ENCODE measurements at places on chromosomes 13 and 19.

DNA sequence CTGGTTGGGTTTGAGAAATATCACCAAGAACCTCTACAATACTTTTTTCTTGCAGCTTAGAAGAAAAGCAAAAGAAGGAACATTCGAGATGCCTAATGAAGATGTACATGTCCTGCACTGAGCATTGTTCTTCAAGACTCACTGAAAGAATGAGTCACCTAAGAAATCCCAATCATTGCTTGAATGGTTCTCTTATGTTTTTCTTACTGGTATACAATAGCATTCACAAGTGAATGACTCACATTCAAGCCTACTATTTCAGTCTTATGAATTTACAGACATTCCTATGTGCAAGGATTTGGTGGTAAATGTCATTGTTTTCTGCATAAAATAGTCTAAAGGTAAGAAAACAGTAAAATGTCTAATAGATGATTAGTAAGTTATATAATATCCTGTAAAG lies 594.6 kb downstream of the PCDH9 start:
- DNase-seq: peak; percentile 78

DNA sequence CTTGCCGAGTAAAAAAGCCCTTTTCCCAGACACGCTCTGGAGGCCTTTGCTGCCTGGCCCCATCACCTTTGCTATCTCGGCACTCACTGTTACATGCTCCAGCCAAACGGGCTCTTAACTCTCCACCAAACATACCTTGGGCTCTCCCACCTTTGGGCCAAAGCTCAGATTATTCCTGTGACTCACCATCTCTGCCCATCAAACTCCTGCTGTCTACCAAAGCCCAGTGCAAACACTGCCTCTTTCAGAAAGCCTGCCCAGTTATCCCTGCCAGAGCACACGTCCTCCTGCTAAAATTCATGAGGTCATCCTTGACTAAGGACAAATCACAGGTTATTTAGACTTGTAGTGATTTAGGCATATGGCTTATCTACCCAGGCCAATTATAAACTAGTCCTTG lies 48.1 kb upstream of the SERPINE3 start:
- no peak for DNase-seq

GRCh38 chr13:113638173-113638746 lies 19.7 kb downstream of the ATP4B start:
- DNase-seq: no peak

DNA sequence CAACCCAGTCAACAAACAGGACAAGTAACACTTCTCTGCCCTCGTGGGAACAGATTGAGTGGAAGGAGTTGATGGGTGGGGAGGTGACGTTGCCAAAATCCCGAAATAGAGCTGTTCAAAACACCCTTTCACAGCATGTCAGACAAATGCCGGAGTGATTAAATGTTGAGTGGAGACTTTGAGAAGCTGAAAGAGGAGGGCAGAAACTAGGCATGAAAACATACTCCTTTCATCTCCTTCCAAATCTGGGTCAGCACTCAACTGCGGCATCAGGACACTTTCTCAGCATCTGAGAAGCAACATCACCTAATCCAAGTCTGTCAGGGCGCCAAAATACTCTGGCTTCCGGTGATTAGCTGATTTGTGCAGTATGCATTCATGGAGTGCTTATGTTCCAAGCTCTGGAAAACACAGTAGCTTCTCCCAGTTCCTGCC lies 51.5 kb upstream of the MRI1 start:
- DNase-seq: no peak

- no peak for DNase-seq
Observed at GRCh38 chr13:27495551-27495950, 45.2 kb upstream of the MTIF3 start.

- no peak for DNase-seq
Observed at GRCh38 chr19:1275976-1276627, 772 bp downstream of the FAM174C start.

DNA sequence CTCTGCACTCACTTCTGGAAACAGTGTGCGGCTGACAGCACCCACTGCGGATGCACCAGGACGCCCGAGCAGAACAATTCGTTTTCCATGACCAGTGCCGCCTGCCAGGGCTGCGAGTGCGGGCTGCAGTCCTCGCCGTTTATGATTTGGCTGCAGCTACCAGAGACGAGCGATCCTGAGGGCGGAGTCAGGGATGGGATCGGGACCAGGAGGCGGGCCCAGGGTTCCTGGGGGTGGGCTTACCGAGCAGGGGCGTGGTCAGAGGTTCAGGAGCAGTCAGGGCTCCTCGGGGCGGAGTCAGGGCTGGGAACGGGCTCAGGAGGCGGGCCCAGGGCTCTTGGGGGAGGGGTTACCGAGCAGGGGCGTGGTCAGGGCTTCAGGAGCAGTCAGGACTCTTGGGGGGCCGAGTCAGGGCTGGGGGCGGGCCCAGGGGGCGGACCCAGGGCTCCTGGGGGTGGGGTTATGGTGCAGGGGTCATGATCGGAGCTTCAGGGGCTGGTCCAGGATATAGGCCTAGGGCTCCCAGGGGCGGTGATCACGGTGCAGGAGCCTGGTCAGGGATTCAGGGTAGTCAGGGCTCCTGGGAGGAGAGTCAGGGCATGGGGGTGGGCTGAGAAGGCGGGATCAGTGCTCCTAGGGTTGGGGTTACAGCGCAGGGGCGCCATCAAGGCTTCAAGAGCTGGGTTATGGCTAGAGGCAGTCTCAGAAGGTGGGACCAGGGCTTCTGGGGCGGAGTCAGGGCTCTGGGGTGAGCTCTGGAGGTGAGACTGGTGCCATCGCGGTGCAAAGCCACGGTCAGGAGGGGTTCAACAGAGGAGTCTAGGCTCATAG lies 1.7 kb downstream of the KLK4 start:
- DNase-seq: no peak

DNA sequence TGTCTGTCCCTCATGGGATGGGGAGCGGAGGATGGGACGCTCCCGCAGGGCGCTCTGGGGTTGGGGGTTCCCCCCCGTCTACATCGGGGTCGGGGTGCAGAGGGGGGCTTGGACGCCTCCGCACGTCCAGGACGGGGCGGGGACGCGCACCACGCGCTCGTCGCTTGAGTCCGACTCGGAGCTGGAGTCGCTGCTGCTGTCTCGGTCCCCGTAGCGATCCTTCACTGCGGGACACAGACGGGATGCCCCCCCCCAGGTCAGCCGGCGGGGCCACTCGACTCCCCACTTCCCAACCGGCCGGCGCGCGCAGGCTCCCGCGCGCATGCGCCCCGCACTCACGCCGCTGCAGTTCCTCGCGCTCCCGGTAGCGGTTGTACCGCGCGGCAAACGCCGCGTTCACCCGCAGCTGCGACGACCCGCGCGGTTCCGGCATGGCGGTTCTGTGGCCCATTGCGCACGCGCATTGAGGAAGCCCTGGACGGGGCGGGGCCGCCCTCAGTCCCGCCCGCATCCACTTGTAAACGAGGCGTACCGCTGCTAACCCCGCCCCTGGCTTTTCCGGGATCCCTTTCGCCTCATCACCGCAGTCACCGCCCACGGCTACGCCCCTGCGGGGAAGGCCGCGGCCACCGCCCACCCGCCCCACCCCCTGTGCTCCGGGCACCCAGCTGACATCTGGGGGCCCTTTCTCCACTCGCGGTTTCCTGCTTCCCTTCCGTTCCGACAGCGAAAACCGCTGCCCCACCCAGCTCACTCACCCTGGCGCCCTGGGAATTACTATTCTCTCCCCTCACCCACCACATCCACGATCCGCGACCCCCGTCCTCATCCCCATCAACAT lies at the start of gene KRI1:
TSS of gene KRI1 (minus strand) at position 444 of the 841 bp plus-strand sequence. CDS start at position 433, 11 bp downstream.
- DNase-seq: peak; percentile 87

DNA sequence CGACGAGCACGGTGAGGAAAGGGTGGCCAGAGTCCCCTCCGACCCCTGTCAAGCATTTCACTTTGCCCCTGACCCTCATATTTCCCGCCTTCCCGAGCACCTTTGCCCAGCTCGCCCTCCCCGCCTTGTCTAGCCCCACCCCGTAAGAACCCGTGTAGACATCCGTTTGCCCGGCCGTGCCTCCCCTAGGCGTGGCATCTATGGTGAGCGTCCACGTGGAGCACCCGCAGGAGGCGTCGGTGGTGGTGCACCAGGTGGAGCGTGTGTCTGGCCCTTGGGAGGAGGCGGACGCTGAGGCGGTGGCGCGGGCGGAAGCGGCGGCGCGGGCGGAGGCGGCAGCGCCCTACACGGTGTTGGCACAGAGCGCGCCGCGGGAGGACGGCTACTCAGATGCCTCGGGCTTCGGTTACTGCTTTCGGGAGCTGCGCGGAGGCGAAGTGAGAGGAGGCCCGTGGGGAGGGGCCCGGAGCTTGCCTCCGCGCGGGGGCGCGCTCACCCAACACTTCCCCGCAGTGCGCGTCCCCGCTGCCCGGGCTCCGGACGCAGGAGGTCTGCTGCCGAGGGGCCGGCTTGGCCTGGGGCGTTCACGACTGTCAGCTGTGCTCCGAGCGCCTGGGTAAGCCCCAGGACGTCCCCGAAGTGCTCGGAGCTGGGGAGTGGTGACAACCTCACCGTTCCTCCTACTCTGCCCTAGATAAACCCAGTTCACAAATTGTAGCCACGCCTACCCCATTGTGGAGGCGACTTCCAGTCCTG lies 4.2 kb downstream of the LTBP4 start:
- no peak for DNase-seq

DNA sequence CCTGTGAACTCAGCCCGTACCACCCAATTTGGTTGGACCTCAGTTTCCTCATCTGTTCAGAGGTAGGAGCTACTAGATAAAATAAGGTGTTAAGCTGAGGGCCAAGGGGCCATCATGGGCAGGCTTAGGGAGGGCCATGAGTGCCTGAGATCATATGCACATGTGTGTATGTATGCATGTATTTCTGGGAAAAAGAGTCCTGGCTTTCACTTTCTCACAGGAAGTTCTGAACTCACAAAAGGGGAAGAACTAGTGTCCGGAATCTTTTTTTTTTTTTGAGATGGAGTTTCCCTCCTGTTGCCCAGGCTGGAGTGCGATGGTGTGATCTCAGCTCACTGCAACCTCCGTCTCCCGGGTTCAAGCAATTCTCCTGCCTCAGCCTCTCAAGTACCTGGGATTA lies 18.9 kb downstream of the TGFB1 start:
- DNase-seq: no peak

- DNase-seq: no peak
Observed at GRCh38 chr13:66879988-66880387, 350.1 kb downstream of the PCDH9 start.

DNA sequence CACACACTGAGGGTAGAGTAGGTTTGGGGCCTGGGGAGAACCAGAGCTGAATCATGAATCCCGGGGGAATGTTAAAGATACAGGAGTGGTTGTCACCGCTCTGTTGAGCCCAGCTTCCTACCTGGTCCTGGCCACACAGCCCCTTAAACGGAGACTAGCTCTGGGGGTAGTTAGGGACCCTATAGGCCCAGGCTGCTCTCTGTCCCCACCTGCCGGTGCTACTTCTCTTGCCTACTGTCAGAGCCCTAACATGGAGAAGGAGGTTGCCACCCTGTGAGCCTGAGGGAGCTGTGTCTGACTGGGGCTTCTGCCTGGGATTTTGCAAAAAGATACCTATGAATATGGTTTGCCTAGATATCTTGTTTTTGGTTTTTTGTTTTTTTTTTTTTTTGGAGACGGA lies 36.6 kb upstream of the ZNF429 start:
- DNase-seq: no peak

- DNase-seq: no peak
Observed at GRCh38 chr13:50417597-50417996, 402.4 kb downstream of the KCNRG start.

- no peak for DNase-seq
Observed at GRCh38 chr13:75160984-75161383, 321.0 kb downstream of the TBC1D4 start.

GRCh38 chr19:3186160-3186688 lies 494 bp downstream of the NCLN start:
- no peak for DNase-seq

DNA sequence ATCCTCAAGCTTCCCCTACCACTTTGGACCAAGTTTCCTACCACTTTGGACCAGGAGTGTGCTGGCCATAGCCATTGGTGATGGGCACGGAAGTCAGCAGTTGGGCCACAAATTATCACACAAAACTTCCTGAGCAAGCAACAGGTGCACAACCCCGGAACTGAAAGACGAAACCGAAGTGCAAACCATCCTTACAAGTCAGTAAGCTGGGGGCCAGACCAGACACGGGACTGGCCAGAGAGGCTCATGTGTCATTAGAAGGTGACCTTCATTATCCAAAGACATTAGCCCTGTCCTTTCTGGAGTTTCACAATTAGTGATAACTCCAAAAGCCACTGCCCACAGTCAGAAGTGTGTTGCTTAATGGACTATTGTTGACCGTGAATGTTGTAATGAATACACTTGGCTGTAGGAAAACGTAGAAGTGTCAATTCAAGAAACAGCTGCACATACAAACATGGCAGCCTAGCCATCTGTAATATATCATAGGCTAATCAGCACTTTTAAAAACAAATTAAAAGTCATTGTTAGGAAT lies 244.1 kb upstream of the IRS2 start:
- no peak for DNase-seq

GRCh38 chr13:73948848-73949529 lies 185.2 kb downstream of the KLF12 start:
- DNase-seq: no peak

- no peak for DNase-seq
Observed at GRCh38 chr13:112105244-112105681, 38.3 kb downstream of the SOX1 start.

GRCh38 chr13:51557875-51558612 lies 26.2 kb upstream of the WDFY2 start:
- DNase-seq: peak; percentile 72

DNA sequence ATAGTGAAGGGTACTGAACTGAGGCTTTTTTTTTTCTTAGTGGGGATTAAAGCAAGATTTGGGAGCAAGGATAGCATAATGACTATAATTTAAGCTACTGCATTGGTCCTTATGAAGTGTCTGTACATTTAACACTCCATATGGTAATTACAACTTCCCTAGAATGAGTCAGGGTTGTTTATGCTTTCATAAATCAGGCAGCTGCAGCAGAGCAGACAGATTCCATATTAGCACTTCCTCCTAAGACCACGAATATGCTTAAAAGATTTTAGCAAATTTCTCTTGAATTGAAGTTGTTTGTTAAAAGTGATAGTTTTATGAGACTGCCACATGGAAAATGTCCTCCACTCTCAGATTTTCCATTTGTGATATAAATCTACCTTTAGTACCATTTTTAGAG lies 401.1 kb upstream of the SPRY2 start:
- no peak for DNase-seq

DNA sequence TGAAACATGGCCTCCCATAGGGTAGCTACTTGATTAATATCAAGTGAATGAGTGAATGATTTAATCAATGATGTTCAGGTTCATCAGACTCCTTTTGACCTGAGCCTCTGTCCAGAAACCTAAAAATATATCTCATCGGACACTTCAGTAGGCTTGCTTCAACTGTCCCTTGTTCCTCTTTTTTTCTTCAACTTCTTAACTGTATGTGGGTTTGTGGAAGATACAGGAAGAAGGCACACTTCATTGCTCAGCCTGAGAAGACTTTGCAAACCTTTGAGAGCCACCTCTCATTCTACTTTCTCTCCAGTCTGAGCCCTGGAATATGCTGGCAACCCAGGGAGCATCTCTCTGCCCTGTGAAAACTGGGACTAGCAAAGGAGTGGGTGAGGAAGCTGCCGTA lies 557.0 kb downstream of the FGF9 start:
- no peak for DNase-seq

- no peak for DNase-seq
Observed at GRCh38 chr19:4101496-4101770, 22.5 kb downstream of the MAP2K2 start.
